Pancreas (tissue), 10 donors: ENCODE measurements at places on chromosomes 11 and 22. TPM values are rescaled to one million over a fixed set of nuclear protein-coding genes. Genes with fewer than 3 reads are reported as not detected.
A peak's percentile ranks its signal among the peaks of the same experiment; 100 is the strongest.

- DNase-seq, result no peak
These were observed 926.3 kb downstream of the OPCML start for GRCh38 chr11:132605825-132606570.

DNA sequence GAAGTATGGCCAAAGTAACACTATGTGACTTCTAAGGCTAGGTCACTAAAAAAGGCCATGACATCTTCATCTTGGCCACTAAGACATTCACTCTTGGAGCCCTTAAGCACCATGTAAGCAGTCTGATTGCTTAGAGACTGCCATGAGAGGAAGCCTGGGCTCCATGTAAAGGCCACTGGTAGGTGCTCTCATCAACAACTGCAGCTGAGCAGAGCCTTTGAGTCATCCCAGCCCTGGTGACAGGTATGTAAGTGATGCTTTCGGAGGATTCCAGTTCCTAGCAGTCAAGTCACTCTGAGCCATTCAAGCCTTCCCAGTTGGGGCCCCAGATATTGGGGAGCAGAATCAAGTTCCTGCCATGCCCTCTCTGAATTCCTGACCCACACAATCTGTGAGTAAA is 26.2 kb downstream of the GAB2 start:
- DNase-seq, result no peak

DNA sequence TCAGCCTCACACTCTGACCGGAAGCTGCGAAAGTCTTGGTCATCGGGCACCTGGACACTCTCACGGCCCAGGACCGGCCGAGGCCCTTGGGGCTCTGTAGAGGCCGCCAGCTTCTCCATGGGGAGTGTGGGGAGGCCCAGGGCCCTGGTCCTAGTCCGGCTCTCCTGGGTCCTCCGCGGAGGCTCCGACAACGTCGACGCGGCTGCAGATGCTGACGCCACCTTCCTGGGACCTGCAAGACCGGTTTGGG is 12.9 kb downstream of the STARD10 start:
- peak; percentile 81 for DNase-seq

DNA sequence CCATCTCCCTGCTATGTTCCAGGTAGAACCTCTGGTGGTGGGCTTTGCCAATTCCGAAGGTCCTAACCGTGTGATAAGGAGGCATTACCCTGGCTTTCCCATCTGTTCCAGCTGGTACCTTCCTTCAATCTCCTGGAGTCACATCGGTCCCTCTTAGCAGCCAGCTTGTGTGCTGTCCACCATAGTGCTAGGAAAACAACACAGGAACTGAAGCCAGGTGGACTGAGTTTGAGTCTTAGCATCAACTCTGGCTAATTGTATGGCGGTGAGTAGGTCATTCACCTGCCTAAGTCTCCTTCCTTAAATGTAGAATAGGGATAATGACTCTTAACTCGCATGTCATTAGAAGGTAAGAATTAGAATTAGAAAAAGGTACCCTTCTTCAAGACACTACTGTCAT is 159.6 kb upstream of the E2F8 start:
- DNase-seq, result no peak

Gene ZP1
- not detected for total RNA-seq

DNA sequence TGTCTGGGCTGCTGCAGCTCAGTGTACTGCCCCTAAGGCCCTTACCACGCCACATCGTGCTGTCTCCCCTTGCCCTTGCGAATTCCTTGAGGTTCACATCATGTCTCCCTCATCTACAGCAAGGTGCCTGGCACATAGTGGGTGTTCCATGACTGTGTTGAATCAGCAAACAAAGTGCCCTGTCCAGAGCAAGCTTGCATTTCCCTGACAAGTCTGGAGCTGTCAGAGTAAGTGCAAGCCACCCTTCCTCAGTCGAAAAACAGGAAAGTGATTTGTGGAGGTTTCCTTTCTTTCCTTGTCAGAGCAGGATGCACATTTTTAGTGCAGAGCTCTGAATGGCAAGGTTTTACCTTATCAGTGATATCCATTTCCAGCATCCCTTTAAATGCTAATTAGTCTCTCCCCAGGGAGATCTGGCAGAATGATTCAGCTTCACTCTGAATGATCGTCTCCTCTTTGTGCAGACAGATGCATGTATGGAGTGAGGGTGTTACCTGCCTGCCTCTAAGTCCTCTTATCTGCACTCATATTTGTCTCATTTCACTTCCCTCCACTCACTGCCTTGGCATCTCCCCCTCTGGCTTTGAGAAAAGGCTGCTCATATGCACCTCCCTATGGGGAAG is 331.2 kb downstream of the TMEM135 start:
- no peak for DNase-seq

Gene INPP5J
- total RNA-seq, result 7.1 TPM

DNA sequence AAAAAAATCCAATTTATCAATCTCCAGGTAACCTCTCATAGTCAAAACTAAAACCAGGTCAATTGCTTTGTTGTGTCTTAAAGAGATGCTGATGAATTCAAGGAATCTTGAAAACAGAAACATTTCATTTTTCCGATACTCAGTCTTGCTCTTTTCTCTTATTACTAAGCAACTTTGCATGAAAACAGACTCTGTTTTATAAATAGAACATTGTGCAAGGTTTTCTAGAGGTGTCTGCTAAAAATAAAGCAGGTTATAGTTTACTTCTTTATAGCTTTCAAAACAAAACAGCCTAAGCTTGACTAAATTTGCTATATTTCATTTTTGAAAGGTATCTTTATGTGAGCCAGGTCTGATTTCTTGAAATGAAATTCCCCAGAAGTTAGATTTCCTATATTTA is 109.3 kb downstream of the ARL14EP start:
- no peak for DNase-seq

Gene SAA4
- total RNA-seq, result 0.44 TPM

- DNase-seq, result no peak
These were observed 5.5 kb upstream of the OR52N1 start for GRCh38 chr11:5796541-5796940.

DNA sequence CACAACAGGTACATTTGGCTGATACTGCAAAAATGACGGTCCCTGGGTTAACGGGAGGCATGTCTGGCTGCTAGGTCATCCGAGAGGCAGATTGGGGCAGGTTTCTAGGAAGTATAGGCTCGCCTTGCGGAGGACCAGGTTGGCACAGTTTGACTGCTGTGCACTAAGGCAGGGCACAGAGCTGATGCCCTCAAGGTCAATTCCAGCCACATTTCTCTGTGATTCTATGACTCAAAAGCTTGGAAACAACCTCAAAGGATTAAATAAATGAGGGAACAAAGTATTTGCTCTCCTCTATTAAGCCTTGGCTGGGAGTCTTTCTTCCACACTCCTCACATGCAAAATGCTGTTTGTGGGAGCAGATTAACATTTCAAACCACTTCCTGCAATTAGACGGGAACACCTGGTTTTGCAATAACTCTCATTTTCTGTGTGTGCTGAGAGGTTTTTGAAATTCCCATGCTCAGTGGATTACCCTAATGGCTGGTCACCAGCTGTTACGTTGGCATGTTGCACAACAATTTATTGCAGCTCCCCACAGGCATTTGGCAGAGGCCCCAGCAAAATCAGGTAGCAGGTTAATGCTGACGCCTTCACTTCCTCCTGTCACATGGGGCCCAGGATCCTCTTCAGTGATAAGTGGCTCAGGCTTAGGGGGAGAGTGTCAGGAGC is 61.0 kb upstream of the PLET1 start:
- DNase-seq, result peak; percentile 83
